NCI-H1105 treated with DMSO at 0.1 percent for 48 hours (cell line): ENCODE measurements at places on chromosomes 3 and 15.

- no peak for DNase-seq
Observed at GRCh38 chr15:90232941-90233386, 777 bp downstream of the CIB1 start.

DNA sequence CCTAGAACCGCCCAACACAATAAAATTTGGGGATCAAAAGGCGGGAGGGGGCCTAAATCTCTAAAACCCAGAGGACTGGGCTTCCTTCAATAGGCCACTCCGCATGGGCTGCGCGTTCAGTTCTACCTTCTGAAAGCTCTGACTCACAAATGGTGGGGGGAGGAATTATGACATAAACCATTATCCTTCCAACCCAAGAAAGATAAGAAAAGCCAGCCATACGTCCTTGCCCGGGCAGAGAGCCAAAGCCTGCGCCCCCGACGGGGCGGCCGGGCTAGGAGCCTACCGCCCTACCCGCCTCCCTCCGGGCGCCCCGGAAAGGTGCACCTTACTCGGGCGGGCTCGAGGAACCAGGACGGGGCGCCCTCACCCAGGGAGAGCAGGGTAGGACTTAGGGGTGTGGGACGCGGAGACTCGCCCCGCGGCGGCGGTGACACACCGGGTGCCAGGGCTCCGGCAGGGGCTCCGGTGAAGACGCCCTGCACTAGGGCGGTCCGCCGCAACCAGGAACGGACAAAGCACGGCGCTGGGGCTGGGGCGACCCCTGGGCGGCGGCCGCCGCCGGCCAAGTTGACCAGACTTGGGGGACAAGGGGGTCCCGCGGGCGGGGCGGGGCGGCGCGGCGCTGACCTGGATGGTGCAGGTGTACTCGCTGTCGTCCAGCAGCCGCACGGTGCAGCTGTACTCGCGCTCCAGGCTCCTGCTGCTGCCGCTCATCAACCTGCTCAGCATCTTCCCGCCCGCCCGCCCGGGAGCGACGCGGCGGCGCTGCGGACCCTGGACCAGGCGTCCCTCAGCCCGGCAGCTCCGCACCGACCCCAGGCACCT, 534 bp downstream of the FRMD5 start:
- peak; percentile 21 for DNase-seq

DNA sequence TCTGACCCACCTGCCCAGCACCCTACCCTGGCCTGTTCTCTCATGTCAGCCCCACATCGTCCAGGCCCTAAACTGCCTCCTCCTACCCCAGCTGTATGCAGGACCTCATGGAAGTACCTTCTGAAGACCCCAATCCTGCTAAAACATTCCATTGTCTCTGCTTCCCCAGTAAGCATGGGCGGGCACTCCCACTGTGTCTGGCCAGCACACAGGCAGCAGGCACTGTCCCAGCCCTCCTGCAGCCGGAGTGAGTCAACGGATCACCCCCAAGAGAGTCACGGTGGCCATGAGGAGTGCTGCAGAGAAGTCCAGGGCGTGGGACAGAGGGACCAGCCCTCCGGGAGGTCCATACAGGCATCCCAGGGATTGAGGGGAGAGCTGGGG, 36.4 kb upstream of the SLCO2A1 start:
- DNase-seq = no peak

GRCh38 chr3:10558736-10559135, 53.4 kb upstream of the ATP2B2 start:
- DNase-seq = no peak

DNA sequence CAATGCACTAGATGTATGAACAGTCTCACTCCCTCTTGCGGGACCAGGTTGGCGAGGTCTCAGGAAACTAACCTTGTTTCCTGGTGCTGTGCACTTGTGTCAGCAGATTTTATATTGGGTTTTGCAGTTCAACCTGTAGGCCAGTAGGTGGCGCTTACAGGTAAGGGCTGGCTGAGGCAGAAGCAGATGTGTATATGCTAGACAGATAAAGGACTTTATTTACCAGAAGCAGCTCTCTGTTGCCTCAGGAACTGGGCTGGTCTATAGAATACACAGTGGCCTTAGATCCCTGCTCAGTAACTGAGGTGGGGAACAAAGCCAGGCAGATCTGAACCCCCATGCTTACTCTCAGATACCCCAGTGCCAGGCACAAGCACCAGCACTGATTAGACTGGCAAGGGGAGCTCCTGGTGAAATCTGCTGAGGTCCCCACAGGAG, 296.8 kb downstream of the DOCK3 start:
- DNase-seq = peak; percentile 71

GRCh38 chr3:24684506-24685023, 189.9 kb upstream of the THRB start:
- no peak for DNase-seq

DNA sequence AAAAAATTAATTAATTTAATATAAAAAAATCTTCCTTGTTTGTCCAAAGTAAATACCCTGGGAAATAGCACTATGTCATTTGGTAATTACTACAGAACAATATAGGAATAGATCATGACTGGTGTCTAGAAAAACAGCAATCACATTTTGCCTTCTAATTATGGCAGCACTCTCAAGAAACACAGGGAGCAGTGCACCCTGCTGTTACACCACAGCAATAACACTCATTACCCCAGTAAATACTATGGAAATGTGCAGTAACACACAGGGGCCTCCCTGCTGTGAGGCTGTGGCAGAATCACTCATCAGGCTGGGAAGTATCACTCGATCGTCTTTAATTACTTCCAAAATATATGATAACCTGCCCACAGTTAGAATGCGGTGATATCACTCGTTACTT, 646.0 kb downstream of the TUSC7 start:
- DNase-seq = peak; percentile 65

DNA sequence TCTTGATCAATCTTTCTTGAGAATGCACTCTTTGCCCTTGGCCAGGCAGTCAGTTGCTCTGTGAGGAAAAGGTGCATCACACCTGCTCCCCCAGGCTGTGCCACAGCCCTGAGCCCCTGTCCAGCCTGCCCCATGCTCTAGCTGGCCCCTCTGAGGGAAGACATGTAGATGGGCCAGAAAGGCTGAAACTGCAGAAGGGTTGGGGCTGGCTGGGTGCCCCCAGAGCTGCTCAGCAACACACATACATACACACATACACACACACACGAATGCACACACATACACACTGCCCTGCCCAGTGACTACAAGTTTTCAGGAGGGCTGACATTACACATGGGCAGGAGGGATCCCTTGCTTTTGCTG, 16.4 kb downstream of the TBC1D21 start:
- DNase-seq = no peak

GRCh38 chr3:39981547-39982184, 172.3 kb downstream of the MYRIP start:
- DNase-seq = no peak

DNA sequence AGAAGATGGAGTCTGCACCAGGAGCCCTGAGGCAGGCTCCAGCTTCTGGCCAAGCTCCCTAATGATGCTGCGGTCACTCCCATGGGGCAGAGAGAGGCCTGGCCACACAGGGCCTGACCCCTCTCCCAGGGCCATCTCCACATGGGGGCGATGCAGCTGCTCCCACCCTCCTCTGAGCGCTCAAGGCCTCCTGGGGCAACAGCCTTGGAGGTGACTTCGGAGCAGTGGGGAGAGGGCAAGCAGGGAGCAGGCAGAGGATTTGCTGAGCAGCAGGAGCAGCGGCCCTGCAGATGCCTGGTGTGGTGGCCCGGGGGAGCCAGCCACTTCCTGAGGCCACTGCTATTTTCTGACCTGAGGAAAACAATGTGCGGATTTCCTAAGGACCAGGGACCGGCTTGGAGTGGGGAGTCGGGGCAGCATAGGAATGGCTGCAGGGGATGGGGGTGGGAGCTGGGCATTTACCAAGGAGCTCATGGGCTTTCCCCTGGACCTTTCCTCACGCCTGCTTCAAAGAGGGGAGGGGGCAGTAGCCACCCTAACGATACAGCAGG, 81.6 kb upstream of the RPL32 start:
- no peak for DNase-seq

DNA sequence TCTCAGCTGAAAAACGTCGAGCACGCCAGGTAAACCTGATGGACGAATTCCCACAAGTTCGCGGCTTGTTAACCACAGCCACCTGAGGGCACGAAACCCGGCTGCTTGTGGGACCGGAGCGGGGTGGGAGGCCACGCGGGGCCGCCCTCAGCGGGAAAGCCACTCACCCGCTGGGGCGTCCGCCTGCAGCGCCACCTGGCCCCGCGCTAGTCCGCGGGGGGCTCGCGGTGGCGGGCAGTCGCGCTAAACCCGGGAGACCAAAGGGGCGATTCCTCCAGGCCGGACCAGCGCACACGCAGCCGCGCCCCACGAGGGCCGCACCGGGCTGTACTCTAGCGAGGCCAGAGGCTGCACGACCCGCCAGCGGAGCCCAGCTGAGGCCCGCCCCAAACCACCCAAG, 15.7 kb upstream of the CFAP161 start:
- no peak for DNase-seq

DNA sequence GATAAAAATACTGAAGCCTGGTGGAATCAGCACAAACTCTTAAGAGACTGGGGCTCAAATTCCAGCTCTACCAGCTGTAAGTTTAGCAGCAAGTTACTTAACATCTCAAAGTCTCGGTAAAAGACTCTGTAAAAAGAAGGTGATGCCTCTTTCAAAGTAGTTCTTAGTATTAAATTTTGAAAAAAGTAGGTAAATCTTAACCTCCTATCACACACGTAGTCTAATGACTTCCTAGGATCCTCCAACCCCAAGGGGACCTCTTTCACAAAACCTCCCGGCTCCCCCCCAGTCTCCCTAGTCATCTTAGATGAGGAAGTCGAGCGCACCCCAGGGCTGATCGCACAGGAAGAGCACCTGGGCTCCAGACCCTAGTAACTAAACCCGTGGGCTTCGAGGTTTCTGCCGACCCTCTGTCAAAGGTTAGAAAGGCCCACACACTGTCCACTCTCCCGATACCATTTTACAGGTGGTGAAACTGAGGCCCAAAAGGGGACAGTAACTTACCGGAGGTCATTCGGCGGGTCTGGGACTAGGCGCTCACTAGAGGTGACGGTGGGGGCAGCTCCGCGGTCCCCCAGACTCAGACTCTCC, 427 bp downstream of the MBD4 start:
- peak; percentile 58 for DNase-seq

- no peak for DNase-seq
Observed at GRCh38 chr15:87604857-87605446, 651.6 kb downstream of the NTRK3 start.

DNA sequence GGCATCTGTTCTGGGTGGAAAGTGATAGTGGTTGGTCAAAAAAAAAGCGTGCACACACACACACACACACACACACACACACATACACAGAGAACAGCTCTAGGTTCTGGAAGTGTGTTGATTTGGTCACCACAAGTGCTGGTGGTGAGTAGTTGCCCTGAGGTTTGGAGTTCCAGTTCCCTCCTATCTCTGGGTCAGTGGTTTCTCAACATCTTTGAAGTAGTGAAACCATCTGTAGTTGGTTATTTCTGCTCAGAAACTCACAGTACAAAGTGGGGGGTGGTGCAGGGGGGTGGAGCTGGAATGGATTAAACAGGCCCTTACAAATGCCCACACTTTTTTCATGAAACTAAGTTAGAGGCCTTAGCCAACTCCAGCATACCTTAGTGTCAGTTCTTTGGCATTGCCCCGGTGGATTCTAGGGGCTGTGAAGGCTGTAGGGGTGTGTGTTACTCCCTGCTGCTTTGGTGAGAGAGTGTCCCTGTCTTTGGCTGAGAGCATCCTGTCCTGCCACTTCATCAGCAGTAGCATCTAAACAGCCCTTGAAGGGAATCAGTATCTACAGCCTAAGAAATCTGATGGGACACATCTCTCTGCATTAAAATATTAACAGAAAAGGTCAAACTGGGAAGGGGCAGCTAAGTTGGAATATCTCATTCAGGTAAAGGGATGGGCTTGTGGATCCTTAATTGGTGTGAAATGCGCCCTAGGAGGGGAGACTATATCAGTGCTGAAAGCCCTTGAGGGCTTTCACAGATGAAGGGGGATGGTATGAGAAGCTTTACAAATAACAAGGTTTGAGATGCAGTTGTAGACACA, 20.6 kb downstream of the SMAD3 start:
- DNase-seq = no peak

- no peak for DNase-seq
Observed at GRCh38 chr3:46235425-46235824, 6.8 kb upstream of the CCR3 start.

- no peak for DNase-seq
Observed at GRCh38 chr3:78736863-78737262, 1030.9 kb downstream of the ROBO1 start.
